ENCODE measurements at places on chromosomes 2 and 18.

DNA sequence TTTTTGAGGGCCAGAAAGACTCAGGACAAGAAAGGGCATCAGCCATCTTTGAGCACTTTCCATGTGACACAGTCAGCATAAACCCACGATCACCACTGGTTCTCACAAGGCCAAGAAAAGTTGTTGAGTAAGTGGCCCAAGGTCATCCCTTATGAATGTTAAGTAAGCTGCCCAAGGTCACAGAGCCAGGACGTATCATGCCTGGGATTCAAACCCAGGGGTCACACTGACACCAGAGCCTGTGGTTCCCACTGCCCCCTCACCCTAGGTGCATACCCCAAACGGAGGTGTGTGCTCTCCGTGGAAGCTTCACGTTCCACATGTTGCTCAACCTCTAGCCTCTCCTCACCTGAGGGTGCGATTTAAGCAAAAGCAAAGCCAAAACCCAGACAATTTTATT is 2.3 kb upstream of the CTIF start:
- DNase-seq: no peak

- no peak for DNase-seq
Measured at GRCh38 chr2:48248251-48248933, 281.6 kb upstream of the STON1 start.

- no peak for DNase-seq
Measured at GRCh38 chr2:197134206-197134605, 176.4 kb downstream of the ANKRD44 start.

- no peak for DNase-seq
Measured at GRCh38 chr2:173239644-173240043, 115.0 kb upstream of the CDCA7 start.

DNA sequence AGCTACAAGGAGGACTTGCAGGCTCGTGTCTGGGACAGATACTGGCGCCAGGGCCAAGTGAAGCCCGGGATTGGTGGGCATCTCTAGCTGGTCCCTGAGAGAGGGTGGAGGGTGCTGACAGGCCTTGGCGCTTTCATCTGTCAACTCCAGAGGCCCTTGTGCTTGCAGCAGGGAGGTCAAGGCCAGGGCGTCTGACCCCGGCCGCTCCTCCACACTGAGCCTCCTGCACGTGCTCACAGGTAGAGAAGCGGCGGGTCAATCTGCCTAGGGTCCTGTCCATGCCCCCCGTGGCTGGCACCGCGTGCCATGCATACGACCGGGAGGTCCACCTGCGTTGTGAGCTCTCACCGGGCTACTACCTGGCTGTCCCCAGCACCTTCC is 9.5 kb downstream of the CAPN10 start:
- peak; percentile 55 for DNase-seq

DNA sequence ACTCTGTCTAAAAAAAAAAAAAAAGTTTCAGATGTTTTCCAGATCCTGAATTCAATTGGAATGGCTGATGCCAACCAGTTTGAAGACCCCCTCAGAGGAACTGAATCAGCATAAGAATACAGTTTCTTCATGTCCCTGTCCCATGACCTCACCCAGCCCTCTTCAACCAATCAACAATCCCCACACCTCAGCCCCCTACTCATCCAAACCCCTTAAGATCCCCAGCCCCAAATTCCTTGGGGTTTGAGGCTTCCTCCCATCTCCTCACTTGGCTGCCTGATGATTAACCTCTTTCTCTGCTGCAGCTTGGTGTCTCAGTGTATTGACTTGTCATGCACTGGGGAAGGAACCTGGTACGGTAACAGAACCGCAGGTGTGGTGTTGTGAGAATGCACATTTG is 97.6 kb upstream of the CABLES1 start:
- no peak for DNase-seq

DNA sequence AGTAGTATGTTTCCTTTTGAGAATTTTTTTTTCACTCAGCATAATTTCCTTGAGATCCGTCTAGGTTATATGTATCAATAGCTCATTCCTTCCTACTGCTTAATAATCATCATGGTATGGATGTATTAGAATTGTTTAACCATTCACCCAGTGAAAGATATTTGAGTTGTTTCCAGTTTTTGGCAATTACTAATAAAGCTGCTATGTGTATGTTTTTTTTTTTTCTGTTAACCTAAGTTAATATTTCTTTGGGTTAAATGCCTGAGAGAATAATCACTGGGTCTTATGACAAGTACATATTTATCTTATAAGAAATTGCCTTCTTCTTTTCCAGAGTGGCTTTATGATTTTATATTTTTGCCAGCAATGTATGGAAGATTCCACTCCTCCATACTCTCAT is 96.4 kb upstream of the ST6GAL2 start:
- DNase-seq: no peak

Measured in RWPE2 (cell line).